Coronary artery (tissue), 2 donors: ENCODE measurements at places on chromosomes 2 and 18.

DNA sequence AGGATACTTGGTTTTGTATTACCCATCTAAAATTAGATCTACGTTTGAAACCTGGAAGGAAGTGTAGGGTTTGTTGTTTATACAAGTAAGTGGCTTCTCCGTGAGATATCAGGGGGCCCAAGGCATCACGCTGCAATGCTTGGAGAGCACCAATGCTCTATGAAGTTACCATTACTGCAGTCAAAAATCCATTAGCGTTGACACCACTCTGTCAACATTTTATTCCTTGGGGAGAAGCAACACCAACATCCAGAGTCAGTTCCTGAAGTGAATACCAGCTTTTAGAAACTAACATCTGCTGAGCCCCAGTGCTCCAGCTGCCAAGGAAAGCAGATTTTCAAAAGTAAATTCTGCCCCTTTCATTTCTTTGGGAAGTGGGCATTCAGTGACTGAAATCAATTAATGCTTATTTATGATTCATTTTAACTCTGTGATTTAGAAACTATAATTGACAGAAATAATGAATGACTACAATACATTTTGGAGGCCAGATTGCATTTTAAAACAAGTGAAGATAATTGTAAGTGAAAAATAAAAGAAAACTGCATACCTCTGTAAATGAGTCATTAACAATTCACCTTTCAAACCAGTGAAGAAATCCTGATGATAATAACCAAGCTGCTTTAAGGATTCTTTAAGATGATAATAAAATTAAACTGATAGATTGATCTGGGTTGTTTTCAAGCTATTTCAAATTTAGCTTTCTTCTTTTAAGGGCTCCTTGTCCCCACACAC lies 30.5 kb downstream of the LRP1B start:
- DNase-seq, result no peak

DNA sequence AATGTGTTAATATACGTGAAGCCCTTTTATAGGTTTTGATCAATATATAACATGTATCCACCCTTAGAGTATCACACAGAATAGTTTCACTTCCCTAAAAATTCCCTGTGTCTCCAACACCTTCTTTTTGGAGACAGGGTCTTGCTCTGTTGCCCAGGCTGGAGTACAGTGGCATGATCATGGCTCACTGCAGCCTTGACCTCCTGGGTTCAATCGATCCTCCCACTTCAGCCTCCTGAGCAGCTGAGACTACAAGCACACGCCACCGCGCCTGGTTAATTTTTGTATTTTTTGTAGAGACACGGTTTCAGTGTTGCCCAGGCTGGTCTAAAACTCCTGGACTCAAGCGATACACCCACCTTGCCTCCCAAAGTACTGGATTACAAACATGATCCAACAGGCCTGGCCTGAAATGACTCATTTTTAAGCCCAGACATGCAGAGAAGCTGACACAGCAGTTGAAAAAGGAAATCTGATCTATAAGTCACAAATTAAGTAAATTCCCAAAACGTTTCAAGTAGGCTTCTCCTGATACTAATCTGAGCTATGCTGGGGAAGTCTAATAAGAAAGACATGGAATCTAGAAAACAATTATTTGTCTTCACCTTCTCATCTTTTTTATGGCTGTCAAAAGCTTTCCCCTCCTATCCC lies 2.9 kb downstream of the DUSP11 start:
- DNase-seq, result no peak

- peak; percentile 53 for DNase-seq
These were observed 15.2 kb upstream of the ANKRD53 start for GRCh38 chr2:70962885-70963878.

GRCh38 chr2:66305718-66306117 lies 129.2 kb upstream of the MEIS1 start:
- peak; percentile 73 for DNase-seq

GRCh38 chr2:233811087-233811486 lies 33.0 kb downstream of the MROH2A start:
- DNase-seq, result no peak
